ENCODE measurements at places on chromosomes 2 and 18.

- DNase-seq = peak; percentile 39
Measured at GRCh38 chr2:241363426-241363825, 7.3 kb downstream of the FARP2 start.

- no peak for DNase-seq
Measured at GRCh38 chr2:70778676-70779075, 10.7 kb upstream of the ADD2 start.

DNA sequence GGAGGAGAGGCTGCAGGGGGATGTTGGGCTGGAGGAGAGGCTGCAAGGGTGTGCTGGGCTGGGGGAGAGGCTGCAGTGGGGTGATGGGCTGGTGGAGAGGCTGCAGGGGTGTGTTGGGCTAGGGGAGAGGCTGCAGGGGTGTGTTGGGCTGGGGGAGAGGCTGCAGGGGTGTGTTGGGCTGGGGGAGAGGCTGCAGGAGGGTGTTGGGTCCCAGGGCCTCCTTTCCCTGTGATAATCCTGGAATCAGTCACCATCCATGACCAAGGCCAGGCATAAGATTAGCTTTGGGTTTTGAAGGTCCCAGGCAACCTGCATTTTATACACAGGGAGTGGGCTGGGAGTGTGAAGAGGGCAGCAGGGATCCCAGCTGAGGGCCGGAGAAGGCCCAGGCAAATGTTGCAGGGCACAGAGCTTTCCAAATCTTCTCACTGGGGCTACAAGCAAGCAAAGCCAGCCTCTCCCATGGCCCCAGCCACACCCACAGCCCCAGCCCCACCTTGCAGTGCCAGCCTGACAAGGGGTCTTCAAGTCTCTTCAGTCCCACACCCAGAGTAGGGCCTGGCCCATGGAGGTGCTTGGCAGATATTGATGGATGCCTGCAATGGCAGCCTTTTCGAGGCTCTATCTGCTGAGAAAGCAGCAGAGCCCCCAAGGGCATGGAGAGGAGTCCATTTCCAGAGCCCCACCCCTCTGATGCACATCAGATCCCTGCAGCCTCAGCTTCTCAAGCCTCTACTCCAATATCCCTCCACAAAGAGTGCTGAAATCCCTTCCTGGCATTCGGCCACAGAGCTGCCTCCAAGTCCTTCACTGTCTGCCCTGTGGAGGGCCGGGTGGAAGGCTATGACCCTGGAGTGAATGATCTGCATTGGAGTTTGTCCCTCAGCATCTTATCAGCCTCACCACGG lies 50.3 kb upstream of the GLI2 start:
- no peak for DNase-seq

- DNase-seq = no peak
Measured at GRCh38 chr2:16123856-16124780, 183.8 kb downstream of the MYCN start.

DNA sequence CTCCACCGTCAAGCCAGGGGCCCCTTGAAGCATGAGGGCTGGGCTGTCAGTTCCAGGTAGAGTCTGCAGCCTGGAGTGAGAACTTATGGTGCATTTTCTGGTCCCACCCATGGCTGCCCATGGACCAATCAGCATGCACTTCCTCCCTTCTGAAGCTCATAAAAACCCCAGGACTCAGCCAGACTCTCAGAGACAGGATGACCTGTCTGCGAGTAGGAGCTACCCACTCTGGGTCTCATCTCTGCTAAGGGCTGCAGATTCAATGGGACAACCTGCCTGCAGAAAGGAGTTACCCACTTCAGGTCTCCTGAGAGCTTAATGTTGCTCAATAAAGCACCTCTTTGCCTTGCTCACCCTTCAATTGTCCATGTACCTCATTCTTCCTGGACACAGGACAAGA lies 9.4 kb upstream of the DUSP19 start:
- DNase-seq = no peak

DNA sequence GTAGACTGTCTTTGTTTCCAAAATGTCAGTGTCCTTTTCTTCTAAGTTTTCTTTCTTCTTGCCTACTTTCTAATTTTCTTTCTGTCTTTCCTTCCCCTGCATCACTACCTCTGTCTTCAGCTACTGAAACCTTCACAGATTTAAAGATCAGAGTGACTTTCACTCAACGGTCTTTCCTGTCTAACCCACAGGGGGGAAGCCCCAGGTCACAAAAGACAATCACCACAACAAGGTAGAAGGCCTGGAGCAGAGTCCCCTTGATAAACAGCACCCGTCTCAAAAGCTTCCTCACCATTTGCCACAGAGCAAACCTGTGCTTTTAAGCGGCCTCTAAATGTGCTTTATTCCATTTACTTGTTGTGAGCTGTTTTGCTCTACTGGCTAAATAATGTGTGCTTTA lies 665.4 kb downstream of the BCL11A start:
- no peak for DNase-seq

GRCh38 chr2:156536534-156536933 lies 100.4 kb downstream of the GPD2 start:
- no peak for DNase-seq

DNA sequence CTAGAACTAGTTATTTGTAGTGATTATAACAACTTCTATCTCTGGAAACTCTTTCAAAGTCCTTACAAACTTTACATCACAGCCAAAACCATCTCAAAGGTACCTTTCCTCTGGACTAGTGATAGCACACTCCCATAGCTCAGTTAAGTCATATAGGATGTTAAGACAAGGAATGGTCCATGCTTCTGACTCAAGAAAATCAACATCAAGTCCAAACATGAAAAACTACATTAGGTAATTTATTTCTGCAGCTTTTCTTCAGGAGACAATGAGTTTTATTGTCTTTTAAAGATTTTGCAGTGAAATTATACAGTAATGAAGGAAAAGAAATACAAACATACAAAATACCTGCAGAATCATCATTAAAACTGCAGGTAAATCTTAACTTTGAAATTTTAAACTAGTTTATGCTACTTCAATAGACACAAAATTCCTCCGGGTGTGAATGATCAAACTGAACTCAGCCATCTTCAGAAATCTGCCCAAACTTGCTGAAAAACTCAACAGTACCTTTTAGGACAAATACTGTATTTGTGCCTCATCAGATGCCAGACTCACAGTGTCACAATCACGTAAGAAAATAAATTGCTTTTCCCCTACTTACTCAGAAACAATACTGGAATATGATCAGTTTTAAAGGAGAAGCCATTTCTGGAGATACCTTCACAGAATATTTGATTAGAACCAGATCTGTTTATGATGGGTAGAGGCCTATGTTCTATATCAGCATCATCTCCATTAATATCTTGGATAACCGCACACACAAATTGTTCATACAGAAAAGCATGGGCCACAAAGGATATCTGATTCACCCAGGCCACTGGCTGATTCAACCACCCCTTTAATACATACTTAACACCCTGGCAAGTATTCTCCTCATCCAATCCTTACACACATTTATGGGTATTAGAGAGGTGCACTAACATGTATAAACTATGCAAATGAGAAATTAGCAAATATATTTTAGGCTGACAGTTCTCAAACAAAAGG lies 2.6 kb downstream of the TMEM131 start:
- no peak for DNase-seq

DNA sequence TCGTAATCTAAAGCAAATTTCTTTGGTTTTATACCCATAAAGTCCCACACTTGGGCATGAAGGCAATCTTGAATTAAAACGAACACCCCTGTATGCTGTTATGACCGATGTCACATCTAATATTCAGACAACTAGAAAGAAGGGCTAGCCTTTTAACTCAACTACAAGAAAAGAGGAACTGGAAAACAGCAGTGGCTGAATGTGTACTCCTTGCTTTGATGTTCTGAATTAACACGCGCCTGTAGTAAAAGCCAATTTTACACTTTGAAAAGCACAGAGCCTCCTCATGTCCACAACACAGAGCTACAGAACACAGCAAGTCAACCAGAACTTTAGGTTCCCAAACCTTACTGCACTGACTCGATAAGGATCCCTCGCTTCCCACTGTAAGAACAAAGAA lies 147.6 kb downstream of the HDAC4 start:
- no peak for DNase-seq

GRCh38 chr18:41153871-41154270 lies 801.2 kb upstream of the PIK3C3 start:
- DNase-seq = no peak

DNA sequence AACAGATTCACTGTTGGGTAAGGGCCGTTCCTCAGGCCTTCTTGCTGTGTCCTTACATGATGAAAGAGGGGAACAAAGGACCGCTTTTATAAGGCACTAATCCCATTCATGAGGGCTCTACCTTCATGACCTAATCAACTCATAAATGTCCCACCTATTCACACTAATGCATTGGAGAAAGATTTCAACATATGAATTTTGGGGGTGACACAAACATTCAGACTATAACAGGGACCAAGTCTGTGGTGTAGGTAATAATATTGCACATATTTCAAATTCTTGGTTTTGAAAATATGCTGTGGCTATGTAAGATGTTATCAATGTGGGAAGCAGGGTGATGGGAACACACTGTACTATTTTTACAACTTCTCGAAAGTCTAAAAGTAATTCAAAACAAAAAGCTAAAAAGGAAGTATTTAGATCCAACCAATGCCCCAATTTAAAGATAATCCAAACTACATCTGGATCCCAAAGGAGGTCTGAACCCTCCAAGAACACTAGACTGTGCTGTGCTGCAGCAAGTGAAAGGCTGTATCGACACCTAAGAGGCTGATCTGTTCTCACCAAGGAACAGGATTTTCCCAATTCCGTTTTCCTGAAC lies 82.4 kb upstream of the TGIF1 start:
- no peak for DNase-seq

DNA sequence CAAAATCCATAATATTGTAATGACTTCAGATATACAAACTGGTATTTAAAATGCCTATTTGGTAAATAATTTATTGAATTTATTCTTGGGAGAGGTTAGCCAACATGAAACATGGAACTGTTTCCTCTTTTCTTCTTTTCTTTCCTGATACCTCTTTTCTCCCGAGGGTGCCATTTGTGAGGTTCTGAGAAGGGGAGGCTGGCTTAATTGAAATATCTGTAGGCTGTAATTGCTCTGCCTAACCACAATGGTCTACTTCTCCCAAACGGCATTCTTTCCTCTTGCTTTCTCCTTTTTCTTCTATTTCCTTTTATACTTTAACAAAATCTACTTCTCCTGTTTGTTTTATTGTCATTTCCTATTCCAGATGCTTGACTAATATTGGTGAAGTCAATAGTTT lies 114.9 kb downstream of the TCF4 start:
- DNase-seq = peak; percentile 31

DNA sequence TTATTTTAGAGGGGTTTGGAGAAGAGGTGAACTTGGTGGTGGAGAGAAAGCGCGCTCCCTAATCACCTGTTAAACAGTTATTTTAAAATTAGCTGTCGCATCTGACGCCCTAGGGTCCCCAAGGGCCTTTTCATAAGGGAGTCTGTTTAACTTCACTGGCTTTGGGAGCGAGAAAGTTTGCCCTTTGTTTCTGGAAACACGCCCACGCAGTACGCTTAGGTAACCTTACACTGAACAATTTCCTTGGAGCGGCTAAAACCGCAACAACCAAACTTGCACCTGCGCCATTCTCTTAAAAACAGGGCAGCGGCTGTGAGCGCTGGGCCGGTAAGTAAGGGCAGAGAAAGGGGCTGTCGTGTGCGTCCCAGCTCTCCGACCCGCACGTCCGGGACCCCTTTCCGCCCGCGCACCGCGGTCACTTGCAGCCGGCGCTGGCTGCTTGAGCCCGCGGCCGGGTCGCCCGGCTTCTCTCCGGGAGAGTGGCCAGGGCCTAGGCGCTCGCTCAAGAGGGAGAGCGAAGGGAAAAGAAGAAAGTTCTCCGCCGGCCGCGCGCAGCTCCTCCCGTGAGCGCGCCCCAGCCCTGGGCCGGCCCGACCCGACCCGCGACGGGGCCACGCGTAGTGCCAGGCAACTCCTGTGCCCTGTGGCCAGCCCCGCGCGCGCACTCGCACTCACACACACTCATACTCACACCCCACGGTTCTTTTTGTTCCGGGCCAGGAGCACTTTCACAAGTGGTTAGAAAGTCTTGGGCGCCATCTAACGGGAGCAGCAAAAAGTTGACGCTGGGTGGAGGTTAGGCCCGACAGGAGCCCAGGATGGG lies 19.2 kb downstream of the POU3F3 start:
- peak; percentile 89 for DNase-seq

DNA sequence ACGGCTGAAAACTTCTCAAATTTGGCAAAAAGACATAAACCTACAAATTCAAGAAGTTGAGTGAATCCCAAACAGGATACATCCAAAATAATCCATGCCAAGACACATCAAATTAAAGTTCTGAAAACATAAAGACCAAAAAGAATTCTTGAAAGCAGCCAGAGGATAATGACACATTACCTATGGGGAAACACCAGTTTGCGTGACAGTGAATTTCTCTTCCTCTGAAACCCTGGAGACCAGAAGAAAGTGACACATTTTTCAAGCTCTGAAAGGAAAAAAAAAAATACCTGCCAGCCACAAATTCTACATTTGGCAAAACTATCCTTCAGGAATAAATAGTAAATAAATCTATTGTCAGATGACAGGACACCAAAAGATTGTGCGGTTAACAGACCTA lies 86.0 kb upstream of the AFF3 start:
- DNase-seq = no peak

DNA sequence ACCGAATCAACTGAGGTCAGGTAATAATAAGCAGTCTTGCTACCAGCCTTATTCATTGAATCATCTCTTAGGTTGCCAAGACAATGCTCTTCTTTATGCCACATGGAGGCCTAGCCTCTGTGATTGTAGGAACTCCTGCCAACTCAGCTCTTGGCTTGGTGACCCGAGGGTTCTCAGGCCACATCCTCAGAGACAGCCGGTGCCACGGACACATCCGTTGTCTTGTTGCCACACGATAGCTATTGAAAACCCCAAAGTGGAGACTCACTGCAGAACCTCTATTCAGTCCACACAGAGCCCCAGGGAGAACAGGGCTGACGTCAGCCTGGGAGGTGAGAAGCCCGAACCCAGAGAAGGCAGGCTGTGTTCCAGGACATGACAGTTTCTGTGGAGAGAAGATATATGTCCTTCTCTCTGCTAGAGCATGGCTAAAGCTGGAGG lies 53.5 kb upstream of the TGFA start:
- no peak for DNase-seq

DNA sequence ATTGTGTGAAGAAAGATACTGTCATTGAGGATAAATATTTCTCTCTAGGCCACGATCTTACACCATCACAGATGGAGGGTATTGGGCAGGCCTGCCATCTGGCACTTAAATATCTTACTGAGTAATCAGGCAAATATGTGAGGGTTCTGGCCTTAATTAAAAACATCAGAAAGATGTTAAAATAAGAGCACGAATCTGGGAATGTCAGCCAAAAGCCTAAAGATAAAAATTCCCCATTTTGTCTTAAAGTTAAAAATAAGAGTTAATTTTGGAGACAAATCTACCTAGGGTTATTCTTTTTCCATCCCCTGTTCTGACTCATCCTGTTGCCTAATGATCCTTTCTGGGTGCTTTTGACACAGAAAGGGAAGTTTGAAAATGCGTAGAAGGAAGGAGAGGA lies 121.0 kb downstream of the SUCLG1 start:
- DNase-seq = no peak

All from neural progenitor cell (in vitro differentiated cells).